ENCODE measurements at places on chromosomes 2 and 18.
A peak's percentile ranks its signal among the peaks of the same experiment; 100 is the strongest.

DNA sequence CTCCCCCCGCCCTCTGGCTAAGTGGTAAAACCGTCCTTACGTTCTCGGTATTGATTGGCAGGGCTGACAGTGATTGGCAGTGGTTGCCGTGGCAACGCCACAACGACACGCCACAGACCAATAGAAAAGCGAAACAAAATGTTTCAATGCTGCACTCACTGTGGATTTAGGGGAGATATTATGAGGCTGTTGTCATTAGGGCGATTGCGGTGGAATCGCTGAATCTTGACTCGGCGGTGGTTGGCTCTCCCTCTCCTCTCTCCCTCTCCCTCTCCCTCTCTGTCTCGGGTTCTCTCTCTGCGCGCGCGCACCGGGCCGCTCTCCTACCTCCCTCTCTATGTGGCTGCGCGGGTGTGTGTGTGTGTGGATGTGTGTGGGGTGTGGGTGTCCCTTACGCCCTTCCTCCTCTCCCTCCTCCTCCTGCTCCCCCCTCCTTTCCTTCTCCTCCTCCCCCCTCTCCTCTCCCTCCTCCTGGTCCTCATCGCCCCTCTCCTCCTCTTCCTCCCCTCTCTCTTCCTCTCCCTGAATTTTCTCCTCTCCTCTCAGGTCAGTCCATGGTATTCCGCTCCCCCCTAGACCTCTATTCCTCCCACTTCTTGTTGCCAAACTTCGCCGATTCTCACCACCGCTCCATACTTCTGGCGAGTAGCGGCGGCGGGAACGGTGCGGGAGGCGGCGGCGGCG is at the start of gene SIX3:
Gene SIX3 (plus strand): TSS at position 152 of the 684 bp plus-strand sequence. CDS start 403 bp downstream, at position 555.
- DNase-seq, result peak; percentile 60

- no peak for DNase-seq
These were observed 64.7 kb upstream of the RAB6C start for GRCh38 chr2:129914538-129915302.

DNA sequence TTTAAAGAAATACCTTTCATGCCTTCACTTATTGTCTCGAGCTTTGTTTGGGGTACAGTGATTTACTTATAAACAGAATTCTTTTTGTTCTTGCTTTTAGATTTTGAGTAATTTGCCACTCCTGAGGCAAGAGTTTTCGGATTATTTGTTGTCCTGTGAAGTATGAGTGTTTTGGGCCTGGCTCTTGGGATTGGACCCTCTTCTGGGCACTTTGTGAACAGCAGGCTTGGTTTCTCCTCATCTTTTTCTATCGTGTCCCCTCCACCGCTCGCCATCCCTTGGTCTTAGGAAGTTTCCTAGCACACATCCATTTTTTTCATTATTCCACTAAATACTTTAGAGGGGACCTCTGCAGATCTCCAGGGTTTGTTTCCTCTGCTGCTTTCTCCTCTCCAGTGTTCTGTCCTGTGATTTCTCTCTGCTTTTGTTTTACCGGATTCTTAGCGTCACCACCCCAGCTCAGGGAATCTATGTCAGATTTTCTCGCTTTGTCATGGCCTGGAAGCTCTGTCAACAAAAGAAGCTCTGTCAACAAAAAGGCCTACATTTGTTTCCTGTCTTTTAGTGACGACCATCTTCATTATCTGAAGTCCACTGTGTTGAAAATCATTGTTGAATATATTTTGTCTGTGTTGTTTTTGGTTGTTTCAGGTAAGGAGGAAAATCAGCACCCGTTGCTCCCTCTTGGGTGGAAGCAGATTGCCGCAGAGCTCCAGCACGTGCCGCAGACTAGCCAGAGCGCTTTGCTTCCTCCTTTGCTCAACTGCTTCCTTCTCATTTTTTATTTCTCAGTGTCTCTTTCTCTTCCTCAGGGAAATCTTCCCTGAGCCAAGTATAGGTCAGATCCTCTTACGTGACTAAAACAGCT is 27.8 kb downstream of the ANKRD62 start:
- no peak for DNase-seq

DNA sequence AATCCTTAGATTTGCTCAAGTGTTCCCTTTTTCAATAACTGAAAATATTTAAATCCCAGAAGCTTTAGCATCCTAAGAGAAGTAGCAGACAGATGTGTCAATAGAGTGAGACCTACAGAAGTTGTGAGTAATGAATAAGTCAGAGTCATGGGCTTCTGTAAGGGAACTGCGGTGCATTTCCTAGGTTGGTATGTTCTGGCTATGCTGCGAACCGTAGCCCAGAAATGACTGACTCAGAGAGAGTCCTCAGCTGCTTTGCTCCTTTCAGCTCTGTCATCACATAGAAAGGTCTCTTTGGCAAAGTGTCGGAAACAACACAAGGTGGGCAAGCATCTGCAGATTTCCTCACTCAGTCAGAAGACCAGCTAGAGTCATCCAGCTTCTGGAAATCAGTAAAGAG is 297.1 kb downstream of the ARHGAP15 start:
- DNase-seq, result no peak

GRCh38 chr2:158748926-158749590 is 46.1 kb upstream of the DAPL1 start:
- DNase-seq, result peak; percentile 30

GRCh38 chr2:119212139-119212800 is 11.4 kb upstream of the STEAP3 start:
- DNase-seq, result no peak

GRCh38 chr2:109736177-109736827 is 57.8 kb upstream of the RGPD5 start:
- DNase-seq, result peak; percentile 16

- DNase-seq, result no peak
These were observed 226.2 kb upstream of the TNP1 start for GRCh38 chr2:217086038-217086522.

GRCh38 chr2:145206496-145207281 is 686.8 kb upstream of the ZEB2 start:
- no peak for DNase-seq

DNA sequence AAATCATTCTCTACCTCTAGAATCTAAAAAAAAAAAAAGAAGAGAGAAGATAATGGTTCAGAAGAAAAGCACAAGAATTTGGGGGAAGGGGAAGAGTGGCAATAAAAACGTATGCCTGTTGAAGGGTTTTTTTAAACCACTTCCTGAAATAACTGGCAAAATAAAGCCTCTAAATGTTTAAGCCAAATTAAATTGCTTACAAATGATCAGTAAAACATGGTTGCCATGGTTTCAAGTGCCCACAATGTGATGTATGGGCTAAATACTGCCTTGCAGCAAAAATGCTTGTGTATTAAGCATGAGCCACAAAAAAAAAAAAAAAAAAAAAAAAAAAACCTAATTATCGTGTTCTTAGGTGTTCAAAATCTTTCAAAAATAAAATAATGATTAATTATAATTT is 60.8 kb downstream of the RBM43 start:
- no peak for DNase-seq

GRCh38 chr18:47932190-47932589 is 1.7 kb upstream of the SMAD2 start:
- no peak for DNase-seq

GRCh38 chr2:191180713-191181112 is 29.9 kb upstream of the STAT4 start:
- DNase-seq, result no peak

DNA sequence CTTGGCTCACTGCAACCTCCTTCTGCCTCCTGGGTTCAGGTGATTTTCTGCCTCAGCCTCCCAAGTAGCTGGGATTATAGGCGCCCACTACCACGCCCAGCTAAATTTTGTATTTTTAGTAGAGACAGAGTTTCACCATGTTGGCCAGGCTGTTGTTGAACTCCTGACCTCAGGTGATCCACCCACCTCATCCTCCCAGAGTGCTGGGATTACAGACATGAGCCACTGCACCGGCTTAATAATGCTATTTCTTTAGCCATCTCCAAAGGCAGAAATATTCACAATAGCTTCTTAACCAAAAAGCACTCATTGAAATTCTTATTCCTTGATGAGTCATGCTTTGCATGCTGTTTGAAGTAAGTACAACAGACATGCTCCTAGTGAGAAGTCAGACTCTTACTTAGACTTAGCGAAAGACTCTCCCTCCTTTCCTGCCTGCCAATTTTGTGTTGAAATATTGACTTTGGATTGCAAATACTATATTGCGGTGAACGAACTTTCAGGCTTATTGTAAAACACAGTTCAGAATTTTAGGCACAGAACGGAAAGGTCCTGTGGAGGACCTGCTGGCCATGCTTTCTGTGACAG is 4.4 kb downstream of the ACTR3 start:
- DNase-seq, result no peak

- no peak for DNase-seq
These were observed 65.3 kb downstream of the CXCR4 start for GRCh38 chr2:136052369-136053362.

GRCh38 chr2:229601936-229602335 is 112.4 kb downstream of the DNER start:
- no peak for DNase-seq

- DNase-seq, result no peak
These were observed 160.4 kb downstream of the NUP35 start for GRCh38 chr2:183284606-183285005.

GRCh38 chr2:226325526-226325925 is 474.1 kb downstream of the IRS1 start:
- no peak for DNase-seq

- DNase-seq, result no peak
These were observed 386.0 kb upstream of the ATP5MC3 start for GRCh38 chr2:175567435-175568061.

DNA sequence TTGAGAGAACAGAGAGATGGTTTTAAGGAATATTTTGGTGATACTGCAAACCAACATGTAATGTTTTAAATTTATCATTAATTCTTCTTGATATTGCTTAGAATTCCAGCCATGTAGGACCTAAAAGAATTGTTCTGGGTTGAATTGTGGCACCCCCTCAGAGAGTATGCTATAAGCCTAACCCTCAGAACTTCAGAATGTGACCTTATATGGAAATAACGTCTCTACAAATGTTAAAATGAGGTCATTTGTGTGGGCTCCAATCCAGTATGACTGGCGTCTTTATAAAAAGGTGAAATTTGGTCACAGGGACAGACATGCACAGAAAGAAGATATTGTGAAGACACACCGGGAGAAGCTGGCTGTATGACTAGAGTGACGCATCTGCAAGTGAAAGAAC is 193.6 kb downstream of the NRXN1 start:
- no peak for DNase-seq

DNA sequence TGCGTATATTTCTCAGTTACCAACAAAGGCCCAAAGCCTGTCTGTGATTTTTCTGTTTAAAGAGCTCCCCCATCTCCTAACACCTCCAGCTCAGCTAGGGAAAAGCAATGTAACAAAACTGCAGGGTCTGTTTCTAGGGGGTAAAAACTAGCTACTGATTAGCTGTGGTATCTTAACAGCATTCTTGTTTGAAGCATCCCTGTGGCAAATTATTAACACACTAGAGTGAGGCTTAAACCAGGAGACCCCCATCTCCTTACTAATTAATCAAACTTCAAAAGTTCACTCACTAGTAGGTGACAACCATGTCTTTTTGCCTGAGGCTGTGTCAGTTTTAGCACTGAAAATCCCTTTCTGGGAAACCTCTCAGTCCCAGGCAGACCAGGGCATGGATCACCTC is 186.2 kb upstream of the PARD3B start:
- no peak for DNase-seq

DNA sequence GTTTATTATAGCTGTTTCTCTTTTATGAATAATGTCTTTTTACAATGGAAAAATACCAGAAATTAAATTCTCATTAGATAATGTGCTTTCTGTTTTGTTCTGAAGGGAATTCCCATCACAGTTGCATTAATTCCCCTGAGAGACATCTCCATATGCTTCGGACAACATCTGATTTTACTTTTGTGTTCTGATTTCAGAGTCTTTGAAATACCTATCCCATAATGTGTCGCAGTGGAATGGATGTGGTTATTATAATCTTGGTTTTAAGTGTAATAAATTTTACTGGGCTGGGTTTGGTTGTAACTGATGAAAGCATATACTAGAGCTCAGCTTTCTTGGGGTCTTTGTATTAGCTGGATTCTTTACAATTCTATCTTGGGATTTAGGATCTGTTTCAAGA is 12.5 kb downstream of the SPTBN1 start:
- peak; percentile 49 for DNase-seq

DNA sequence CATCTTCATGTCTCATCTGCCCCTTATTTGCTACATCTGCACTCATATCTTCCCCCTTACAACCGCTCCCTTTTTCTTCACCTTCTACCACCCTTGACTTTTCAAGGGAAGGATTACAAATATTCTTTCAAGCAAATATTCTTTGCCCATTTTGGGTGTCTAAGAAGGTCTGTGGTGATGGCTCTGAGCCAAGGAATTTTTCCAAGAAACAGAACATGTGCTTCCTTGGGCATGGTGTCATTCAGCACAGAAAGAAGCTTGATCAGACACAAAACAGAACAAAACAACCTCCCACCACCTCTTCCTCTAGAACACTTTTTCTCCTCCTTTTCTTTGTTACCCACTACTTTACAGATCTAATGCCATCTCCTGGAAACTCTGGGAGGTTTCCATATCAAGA is 313.7 kb downstream of the SATB2 start:
- DNase-seq, result no peak

GRCh38 chr18:5066380-5066977 is 130.6 kb downstream of the AKAIN1 start:
- no peak for DNase-seq

DNA sequence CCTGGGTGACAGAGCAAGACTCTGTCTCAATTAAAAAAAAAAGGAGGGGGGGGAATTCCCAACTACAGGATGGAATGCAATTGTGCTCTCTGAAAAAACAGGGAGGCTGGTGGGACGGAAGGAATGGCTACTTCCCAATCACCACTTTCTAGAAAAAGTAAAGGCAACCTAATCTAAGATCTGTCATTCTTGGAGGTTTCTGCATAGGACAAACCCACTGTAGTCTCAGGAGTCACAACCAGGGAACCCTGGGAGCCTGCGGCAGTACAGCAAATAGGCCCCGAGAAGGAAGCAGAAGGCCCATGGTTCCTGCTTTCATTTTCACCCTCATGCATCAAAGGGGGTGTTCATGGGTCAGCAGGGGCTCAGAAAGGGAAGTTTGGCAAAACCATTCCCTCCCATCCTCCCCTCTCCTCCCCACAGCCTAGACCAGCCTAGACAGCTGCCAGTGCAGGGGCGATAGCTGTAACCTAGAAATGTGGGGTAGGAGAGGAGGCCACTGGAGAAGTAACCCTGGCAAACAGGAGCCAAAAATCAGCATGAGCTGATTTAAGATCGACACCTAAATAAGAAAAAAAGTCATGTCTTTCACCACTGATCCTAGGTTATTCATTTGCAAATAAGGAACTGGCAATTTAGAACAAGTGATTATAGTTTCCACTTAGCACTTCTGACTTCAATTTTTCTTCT is 48.0 kb downstream of the TRABD2A start:
- DNase-seq, result no peak

DNA sequence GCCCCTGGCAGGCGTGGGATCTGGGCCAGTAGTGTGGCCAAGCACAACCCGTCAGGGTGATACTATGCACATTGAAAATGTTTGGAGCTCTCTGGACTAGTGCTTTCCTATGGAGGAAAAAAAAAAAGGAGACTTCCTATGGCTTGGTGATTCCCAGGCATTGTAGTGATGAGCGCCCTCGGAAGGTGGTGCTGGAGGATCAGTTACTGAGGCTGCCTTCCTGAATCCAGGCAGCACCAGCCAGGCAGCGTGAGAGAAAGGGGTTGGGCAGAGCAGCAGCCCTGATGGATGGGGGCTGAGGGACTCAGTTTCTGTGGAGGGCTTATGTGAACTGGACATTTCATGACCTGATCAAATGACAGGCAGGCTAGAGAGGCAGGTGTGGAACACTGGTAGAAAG is 70.9 kb downstream of the CHRNA1 start:
- no peak for DNase-seq
